ENCODE measurements at places on chromosomes 11 and 22.
A peak's percentile ranks its signal among the peaks of the same experiment; 100 is the strongest.

- peak; percentile 97 for DNase-seq
These were observed 13.5 kb upstream of the B4GALNT4 start for GRCh38 chr11:355581-356458.

DNA sequence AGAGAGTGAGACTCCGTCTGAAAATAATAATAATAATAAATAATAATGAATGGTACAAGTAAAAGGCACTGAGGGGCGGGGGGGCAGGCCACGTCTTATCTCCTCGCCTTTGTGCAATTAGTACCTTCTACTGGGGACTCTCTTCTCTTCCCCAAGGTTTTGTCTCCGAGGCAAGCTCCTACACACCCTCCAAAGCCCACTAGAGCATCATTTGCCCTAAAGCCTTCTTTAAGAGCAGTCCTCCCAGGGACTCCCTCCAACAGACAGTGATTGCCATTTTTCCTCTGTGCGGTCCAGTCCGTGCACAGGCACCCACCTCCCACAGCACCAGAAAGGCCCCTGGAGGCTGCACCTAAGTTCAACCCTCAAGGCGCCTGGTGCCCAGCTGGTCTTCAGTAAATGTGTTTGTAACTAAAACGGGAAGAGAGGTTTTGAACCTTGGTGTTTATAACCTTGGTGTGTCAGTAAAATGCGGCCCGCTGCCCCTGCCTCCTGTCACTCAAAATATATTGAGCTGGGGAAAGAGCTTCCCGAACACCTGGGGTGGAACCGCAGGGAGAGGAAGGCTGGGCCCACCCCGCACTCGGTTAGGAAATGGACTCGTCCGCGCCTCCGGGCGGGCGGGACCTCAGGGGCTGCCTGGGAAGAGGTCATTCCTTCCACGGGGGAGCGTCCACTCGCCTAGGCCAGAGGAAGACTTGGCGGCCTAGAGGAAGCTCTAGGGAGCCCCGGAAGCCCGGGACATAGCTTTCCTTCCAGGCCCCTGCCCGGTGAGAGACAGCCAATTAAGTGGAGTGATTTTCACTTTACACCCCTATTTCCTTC, 4.7 kb upstream of the KDELR3 start:
- DNase-seq, result no peak

DNA sequence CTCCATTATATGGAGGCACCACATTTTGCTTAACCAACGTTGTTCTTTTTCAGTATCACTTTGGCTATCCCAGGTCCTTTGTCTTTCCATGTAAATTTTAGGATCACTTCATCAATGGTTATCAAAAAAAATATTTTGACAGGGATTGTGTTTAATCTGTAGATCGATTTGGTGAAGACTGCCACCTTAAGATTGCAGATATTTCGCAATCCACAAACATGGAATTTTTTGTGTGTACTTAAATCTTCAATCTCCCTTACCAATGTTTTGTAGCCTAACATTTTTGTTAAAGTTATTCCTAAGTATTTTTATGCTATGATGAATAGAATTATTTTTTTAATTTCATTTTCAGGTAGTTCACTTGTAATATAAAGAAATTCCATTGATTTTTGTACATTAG, 18.6 kb downstream of the PLAAT5 start:
- no peak for DNase-seq

DNA sequence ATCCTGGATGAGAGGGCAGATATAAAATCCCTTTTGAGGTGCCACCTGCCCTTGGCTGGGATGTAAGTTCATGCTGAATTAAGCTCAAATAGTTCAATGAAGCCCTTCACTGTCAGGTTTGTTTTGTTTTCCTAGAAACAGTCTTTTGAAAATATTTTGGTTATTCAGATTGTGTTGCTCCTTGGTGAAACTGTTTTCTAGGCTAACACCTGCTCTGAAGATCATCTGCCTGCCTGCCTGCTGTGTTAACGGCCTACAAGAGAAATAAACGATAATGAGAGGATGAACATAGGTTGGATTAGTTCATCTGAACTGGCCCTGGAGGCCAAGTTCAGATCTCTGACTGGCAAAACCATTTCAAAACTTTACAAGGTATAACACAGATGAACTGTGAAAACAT, 67.4 kb downstream of the ZBTB44 start:
- no peak for DNase-seq

GRCh38 chr11:12762278-12762677, 88.1 kb downstream of the TEAD1 start:
- no peak for DNase-seq

DNA sequence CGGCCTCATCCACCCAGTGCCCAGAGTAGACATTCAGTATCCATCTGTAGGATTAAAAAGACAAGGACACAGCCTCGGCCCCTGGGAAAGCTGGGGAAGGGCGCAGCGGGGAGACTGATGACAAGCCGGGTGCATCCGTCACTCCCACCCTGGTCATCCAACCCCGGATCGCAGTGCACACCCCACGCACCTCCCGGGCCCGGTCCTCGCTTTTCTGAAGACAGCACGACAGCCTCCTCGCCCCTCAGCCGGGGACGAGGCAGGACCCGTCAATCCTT, 1.1 kb downstream of the FCHSD2 start:
- no peak for DNase-seq

GRCh38 chr11:3069425-3069824, 12.2 kb upstream of the CARS1 start:
- DNase-seq, result no peak

DNA sequence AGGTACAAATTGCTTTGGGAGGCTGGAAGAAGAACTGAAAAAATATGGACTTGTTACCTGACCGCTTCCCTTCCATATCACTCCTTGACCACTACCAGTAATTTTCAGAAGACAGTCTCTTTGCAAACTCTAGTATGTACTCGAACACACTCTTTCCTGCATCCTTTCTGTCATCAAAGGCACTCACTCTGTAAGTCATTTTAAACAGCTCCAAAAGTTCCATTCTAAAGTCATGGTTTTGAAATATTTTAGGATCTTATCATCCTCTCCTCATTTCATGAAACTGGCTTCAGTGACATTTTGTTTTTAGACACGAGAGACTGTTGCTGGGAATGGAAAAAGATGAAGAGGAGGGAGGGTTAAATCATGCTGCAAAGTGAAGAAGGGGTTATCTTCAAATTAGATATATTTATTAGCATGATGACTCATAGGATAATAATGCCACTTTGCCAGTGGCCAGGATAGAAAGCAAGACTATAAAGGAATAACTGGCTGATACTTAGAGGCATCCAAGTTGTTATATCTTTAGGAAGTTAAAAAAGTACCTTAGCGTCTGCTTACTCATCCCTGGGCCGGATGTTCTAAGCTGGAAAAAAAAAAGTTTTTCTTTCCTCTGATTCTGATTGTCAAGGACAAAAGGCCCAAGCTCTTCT, 549.3 kb downstream of the METTL15 start:
- DNase-seq, result peak; percentile 43

DNA sequence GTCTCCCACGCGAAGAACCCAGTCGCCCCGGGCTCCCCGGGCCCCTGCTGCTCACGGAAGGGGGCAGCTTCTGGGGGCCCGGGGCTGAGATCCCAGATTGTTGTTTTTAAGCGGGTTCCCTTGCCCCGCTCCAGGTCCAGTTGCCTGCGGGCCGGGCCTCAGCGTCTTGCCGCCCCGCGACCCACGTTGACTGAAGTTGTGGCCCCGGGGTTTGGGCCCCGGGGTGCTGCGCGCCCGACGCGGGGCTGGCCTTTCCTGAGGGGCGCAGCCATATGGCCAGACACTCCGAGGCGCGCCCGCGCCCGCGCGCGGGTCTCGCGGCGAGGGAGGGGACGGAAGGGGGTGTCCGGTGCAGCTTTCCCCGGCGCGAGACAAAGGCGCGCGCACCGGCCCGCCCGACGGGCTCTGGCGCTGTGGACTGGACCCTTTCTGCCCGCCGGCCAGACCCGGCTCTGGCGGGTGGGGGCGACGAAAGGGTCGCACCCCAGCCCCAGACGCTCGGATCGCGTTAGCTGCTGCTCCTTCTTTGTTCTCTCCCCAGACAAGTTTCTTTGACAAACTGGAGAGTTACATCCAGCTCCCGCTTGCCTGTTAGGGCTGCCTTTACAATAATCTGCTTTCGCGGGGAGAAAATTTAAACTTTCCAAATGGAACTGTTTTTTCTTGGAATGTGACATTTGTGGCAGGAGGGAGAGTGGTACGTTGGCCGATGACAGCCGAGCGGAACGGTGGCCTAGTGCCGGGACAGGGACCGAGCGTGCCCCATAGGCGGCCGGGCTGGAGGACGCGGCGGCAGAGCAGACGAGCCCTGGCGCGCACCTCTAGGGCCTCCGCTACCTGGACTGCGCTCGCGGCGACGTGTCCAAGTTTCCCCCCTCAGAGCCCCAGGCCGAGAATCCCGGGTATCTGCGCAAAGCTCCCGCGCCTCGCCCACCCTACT, 716 bp downstream of the AMOTL1 start:
- peak; percentile 51 for DNase-seq

- no peak for DNase-seq
These were observed 6.7 kb downstream of the ARAP1 start for GRCh38 chr11:72745511-72745910.

GRCh38 chr11:6095798-6096197, 11.7 kb upstream of the OR56B4 start:
- no peak for DNase-seq

- no peak for DNase-seq
These were observed 412.3 kb upstream of the CHORDC1 start for GRCh38 chr11:90635151-90635550.

GRCh38 chr22:42922374-42923191, 65.5 kb upstream of the ARFGAP3 start:
- no peak for DNase-seq

- no peak for DNase-seq
These were observed 4.9 kb downstream of the RGL4 start for GRCh38 chr22:23695571-23696325.

GRCh38 chr22:45316796-45317526, 7.2 kb downstream of the FAM118A start:
- no peak for DNase-seq

DNA sequence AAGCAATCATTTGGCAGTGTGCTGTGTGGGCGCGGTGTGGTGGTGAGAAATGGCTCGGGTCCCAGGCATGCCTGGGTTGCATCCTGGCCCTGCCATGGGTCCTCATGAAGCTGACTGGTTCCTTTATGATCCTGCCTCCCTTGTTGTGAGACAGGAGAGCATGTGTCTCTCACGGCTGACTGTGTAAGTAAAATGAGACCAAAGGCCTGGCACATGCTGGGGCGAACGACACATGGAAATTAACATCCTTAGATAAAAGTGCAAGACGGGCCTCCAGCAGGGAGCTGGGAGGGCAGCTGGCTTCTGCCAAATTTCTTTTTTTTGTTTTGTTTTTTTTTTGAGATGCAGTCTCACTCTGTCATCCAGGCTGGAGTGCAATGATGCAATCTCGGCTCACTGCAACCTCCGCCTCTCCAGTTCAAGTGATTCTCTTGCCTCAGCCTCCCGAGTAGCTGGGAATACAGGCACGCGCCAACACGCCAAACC, 9.4 kb upstream of the FBLN1 start:
- peak; percentile 46 for DNase-seq

- DNase-seq, result peak; percentile 17
These were observed 48.2 kb downstream of the CSF2RB start for GRCh38 chr22:36961626-36962025.
